ENCODE measurements at places on chromosomes 5 and 9.

- DNase-seq: no peak
These were observed 38.8 kb upstream of the NDFIP1 start for GRCh38 chr5:142069606-142070399.

- DNase-seq: no peak
These were observed 8.4 kb downstream of the SARDH start for GRCh38 chr9:133729617-133730281.

DNA sequence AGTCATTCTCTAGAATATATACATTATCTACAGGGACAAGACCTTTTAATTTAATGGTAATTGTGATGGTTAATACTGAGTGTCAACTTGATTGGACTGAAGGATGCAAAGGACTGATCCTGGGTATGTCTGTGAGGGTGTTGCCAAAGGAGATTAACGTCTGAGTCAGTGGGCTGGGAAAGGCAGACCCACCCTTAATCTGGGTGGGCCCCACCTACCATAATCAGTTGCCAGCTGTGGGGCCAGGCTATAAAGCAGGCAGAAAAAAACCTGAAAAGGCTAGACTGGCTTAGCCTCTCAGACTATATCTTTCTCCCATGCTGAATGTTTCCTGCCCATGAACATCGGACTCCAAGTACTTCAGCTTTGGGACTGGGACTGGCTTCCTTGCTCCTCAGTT, 112.2 kb upstream of the SMC2 start:
- DNase-seq: no peak

GRCh38 chr9:5384436-5384835, 44.8 kb upstream of the RLN1 start:
- DNase-seq: no peak

DNA sequence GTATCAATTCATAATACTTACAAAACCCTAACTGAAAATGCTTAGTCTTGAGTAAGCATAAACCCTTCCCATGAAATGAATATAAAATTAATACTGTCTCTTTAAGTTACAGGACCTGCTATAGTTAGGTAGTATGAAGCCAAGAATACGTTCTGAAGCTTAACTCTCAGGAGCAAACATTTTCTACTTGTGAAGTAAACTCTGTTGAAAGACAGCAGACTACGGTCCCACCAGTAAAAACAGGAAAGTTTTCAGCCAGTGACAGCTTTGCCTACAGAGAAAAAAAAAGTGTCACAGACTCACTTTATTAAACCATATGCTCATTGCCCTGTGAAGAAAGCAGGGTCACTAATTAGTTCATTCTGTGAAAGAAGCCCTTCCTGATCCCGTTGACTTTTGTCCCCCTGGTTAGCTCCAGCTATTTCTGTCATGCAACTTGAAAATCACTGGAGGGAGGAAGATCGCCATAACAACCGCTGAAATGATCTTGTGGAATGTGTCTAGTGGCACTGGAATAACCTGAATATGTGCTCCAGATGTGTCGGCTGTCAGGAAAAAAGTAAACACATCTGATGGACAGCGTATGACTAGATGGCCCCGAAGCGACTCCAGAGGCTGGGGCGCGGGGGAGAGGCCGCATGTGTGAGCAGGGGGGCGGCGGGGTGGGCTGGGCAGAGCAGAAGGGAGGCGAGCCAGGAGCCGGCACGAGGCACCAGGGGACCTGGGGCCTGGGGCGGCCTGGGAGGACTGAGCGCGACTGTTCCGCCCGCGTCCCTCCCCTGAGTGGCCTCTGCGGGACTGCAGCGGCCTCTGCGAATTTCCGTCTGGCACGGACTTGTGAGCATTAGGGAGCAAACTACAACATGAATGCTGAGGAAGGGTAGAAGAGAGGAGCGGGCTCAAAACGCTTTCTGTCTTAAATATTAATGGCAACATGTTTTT, 41.9 kb downstream of the BNC2 start:
- no peak for DNase-seq

- DNase-seq: peak; percentile 95
These were observed 656.5 kb downstream of the BNC2 start for GRCh38 chr9:16213781-16214515.

DNA sequence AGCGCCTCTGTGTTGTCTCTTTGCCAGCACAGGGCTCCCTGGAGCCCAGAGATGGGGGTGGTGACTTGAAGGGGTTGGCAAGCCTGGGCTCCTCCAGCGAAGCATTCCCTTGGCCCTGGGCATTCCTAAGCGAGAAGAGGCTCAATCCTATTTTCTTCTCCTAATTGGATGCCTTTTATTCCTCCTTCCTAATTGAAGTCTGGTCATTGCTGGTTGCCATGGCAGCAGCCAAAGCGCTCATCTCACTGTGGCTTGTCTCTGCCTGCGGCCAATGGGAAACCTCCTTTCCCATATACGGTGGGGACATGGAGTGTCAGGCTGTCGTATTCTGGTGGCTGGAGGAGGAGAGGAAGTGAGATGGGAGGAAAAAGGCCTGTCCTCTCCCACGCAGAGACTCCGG, 52.3 kb upstream of the RARS1 start:
- DNase-seq: no peak

- no peak for DNase-seq
These were observed 47.1 kb downstream of the SEMA5A start for GRCh38 chr5:9498541-9499497.

All from AG04450 (cell line).